Naive thymus-derived CD8-positive, alpha-beta T cell (primary cell): ENCODE measurements at places on chromosomes 3 and 15.

DNA sequence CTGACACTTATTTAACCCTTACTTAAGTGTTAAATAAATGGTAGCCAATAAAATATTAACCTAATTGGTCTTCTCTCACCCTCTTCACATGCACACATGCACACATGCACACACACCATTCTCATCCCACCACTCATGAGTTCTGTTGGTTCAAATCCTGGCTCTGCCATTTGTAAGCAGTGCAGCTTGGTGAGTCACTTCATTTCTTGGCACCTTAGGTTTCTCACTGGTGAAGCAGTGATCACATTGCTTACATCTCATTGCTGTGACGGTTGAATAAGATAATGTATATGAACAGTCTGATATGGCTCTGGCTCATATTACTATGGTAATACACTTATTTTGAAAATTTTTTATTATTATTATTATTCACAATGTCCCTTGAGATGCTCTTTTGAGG is 33.8 kb downstream of the RIOX2 start:
- H3K27ac ChIP-seq: peak overlapping the region; percentile 88
- H3K36me3 ChIP-seq: no peaks in the 10 kb centered on the region
- no peaks in the 10 kb centered on the region for H3K27me3 ChIP-seq
- DNase-seq: no peak

- no peak overlapping the region for H3K4me3 ChIP-seq
- no peak for DNase-seq
- H3K36me3 ChIP-seq: no peaks in the 10 kb centered on the region
- peaks cover 6% of the 10 kb centered on the region for H3K4me1 ChIP-seq
These were observed 33.8 kb upstream of the GYG1 start for GRCh38 chr3:148957586-148957985.

DNA sequence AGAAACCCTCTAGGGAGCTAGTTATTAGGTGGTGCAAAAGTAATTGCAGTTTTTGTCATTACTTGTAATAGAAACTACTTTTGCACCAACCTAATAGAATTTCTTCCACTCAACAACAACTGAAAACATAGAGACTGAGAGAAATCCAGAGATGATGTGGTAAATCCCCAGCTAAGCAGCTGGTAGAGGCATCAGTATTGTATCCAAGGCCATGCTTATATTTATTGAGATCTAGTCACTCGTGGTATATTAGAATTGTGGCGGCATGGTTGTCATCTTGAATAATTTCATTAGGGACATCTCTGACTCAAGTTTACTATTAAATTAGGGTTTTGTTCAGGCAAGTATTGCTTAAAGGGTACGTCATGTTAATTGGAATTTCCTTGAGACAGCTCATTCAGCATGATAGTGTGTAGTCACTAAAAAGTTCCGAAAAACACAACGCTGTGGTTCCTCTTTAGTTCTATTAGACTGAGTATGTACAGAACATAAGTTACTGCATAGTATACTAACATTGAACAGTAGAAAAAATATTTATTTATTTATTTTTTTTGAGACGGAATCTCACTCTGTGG is 35.3 kb downstream of the PAK2 start:
- DNase-seq: no peak
- H3K4me3 ChIP-seq: peak overlapping the region; percentile 7
- H3K36me3 ChIP-seq: peaks cover 32% of the 10 kb centered on the region
- no peak overlapping the region for H3K27ac ChIP-seq
- H3K4me1 ChIP-seq: peaks cover 40% of the 10 kb centered on the region

DNA sequence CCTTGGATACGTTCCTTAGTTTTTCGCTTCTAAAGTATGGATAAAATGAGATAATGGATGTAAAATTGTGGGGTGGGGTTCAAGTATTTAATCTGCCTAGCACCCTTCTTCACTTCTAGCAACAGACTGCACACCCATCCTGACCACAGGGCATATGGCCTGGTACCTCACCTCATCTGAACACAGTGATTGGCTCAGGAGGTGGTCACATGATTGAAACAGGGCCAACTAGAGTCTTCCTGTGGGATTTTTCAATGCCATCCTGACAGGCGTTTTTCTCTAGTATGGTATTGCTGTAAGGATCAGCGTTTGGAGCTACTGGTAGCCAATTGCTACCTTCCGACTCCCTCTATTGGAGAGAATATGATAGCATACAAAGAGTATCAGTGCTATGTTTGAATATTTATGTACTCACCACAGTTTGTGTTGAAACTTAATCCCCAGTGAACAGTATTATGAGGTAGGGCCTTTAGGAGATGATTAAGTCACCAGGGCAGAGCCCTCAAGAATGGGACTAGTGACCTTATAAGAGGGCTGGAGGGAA is 172.2 kb downstream of the PPM1L start:
- H3K36me3 ChIP-seq: no peaks in the 10 kb centered on the region
- no peaks in the 10 kb centered on the region for H3K4me1 ChIP-seq
- no peaks in the 10 kb centered on the region for H3K27me3 ChIP-seq
- DNase-seq: no peak

DNA sequence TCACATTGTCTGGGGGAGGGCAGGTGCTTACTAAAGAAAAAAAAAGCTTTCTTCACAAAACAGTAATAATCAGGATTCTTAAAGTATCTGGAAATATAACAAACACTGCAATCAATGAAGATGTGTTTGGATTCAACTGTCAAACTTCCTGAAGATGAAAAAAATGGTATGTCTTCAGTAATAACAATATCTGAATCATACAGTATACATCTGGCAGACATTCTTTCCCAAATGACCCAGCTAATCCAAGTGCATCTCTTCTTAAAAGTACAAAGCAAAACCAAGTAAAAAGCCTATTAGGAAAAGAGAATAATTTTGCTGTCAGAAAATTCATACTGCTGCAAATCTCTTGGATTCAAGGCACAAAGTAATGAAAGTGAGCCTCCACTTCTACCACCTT is 145.0 kb upstream of the MCTP2 start:
- no peaks in the 10 kb centered on the region for H3K36me3 ChIP-seq
- H3K27me3 ChIP-seq: peaks cover 6% of the 10 kb centered on the region
- H3K27ac ChIP-seq: no peak overlapping the region
- H3K4me1 ChIP-seq: peaks cover 1% of the 10 kb centered on the region
- DNase-seq: no peak
- H3K4me3 ChIP-seq: no peak overlapping the region

- peaks cover 18% of the 10 kb centered on the region for H3K4me1 ChIP-seq
- no peak overlapping the region for H3K4me3 ChIP-seq
- no peak overlapping the region for H3K27ac ChIP-seq
- H3K36me3 ChIP-seq: peaks cover 5% of the 10 kb centered on the region
These were observed 21.3 kb downstream of the TRANK1 start for GRCh38 chr3:36923523-36923943.

GRCh38 chr3:144482876-144483275 is 511.3 kb downstream of the DIPK2A start:
- H3K27ac ChIP-seq: no peak overlapping the region
- H3K36me3 ChIP-seq: no peaks in the 10 kb centered on the region
- no peak overlapping the region for H3K4me3 ChIP-seq
- no peak for DNase-seq
- H3K27me3 ChIP-seq: no peaks in the 10 kb centered on the region
- H3K4me1 ChIP-seq: no peaks in the 10 kb centered on the region

GRCh38 chr3:114168150-114168549 is 10.7 kb downstream of the DRD3 start:
- no peak overlapping the region for H3K4me3 ChIP-seq
- H3K27me3 ChIP-seq: no peaks in the 10 kb centered on the region
- H3K36me3 ChIP-seq: no peaks in the 10 kb centered on the region

- no peak for DNase-seq
- no peaks in the 10 kb centered on the region for H3K27me3 ChIP-seq
- no peak overlapping the region for H3K27ac ChIP-seq
- H3K36me3 ChIP-seq: no peaks in the 10 kb centered on the region
These were observed 479.9 kb downstream of the GRM7 start for GRCh38 chr3:7340795-7341194.

DNA sequence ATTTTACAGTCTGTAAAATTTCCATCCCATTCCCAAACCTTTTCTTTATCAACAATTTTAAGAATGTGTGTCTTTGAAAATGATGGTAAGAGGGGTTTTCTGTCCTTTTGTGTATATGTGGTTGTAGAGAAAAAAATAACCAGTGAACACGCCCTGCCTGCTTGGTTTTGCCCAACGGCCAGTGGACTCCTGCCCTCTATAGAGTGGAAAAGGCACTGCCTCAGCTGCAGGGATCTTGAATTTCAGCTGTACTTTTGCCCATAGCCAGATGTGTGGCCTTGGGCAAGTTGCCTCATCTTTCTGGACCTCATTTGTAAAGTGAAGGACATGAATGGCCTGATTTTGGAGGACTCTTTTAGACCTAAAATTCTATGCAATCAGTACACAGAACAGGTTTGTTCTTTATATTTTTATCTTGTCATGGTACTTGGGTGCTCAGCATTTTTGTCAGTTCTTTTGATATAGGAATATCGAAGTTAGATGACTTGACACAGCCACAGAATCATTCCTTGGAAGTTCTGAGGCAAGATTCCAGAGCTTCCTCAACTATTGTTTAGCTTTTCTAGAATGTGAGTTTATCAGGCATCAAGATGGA is 81.0 kb downstream of the CLDN11 start:
- H3K36me3 ChIP-seq: no peaks in the 10 kb centered on the region
- H3K4me3 ChIP-seq: no peak overlapping the region
- DNase-seq: no peak

DNA sequence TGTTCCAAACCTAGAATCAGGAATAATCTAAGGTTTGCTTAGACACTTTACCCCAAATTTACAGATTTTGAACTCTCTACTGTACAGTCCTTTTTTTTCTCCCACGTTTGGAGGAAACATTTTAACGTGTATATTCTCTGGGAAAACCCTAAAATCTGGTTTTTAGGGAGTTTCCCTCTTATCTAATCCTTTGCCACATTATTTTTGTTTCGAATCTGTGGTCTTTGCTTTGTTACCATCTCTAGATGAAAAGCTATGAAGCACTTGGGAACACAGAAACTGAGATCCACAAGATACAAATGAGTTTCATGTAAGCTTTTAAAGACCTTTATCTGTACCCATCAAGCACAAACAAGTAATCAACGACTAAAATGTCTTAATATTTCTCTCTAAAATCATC is 41.3 kb downstream of the PLD1 start:
- no peak for DNase-seq
- peaks cover 9% of the 10 kb centered on the region for H3K27me3 ChIP-seq
- no peak overlapping the region for H3K27ac ChIP-seq
- H3K4me1 ChIP-seq: no peaks in the 10 kb centered on the region
- no peaks in the 10 kb centered on the region for H3K36me3 ChIP-seq
- no peak overlapping the region for H3K4me3 ChIP-seq

DNA sequence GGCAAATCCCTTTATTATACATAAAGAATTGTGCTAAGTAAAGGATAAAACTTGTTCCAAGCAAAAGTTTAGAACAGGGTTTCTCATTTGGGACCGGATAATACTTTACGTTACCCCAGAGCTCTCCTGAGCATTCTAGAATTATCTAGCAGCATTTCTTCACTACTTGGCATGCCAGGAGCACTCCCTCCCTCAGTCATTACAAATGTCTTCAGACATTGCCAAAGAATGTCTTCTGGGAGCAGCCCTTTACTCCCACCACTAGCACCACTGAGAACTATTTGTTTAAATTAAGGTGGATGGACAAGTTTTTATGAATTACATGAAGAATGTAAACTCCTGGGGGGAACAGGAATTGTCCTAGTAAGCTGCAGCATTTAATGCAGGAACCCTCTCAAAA is 516.4 kb downstream of the GBE1 start:
- no peak overlapping the region for H3K27ac ChIP-seq
- no peaks in the 10 kb centered on the region for H3K27me3 ChIP-seq
- no peak for DNase-seq

GRCh38 chr15:63487076-63487757 is 17.2 kb upstream of the USP3 start:
- H3K27ac ChIP-seq: peak overlapping the region; percentile 84
- H3K4me3 ChIP-seq: peak overlapping the region; percentile 68
- DNase-seq: peak; percentile 87
- H3K4me1 ChIP-seq: peaks cover 20% of the 10 kb centered on the region

DNA sequence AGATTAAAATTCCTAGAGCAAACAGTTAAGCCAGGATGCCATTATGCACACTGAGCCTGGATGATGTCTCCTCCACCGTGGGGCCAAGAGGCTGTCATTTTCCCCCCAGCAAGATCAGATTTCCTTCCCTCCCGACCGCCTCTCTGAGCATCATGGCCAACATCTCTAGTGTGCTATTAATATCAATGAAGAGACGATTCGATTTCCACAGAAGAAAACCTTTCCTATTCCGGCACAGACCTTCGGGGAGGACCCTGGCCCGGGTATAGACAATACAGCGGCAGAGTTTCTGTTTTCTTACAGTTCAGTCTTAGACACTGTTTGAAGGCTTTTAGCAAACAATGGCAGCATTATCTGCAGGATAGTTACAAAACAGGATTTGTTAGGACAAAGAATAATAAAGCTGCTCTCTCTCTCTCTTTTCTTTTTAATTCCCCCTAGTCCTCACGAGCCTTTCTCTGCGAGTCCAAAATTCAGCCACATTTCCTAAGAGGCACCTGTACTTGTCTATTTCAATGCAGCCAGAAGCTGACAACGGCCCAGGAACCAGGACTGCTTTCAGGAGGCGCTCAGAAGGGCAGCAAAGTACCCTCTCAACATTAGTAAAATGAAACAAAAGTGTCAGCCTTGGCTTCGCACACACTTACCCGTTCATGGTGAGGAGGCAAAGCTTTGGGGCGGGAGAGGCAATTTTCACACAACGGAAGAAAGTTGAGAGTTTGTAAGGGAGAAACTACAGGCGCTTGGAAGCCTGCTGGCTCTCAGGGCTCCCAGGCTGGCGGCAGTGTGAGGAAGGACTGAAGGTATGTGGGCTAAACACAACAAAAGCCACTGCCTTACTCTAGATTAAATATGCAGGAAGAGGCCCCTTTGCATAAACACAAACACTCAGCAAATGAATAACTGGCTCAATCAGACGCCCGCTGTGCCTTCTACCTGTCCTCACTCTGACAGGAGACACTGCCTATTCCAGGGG is 278.0 kb downstream of the FOXP1 start:
- H3K36me3 ChIP-seq: peaks cover 14% of the 10 kb centered on the region
- peak overlapping the region; percentile 98 for H3K4me3 ChIP-seq
- no peaks in the 10 kb centered on the region for H3K27me3 ChIP-seq
- no peak for DNase-seq

DNA sequence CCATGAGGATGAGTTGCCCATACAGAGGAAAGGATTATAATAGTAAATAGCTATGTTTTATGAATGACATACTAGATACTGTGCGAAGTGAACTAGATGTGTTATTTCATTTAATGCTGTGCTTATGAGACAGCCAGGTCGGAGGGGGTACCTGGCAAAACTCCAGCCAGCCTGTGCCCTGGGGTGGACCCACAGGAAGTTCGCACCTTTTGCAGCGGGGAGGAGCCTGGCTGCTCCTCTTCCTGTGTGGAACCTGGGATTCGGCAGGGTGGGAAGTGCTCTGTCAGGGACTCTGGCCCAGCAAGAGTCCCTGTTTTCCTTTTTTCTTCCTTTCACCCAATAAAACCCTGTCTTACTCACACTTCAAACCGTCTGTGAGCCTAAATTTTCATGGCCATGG is 452.2 kb downstream of the IL5RA start:
- no peak overlapping the region for H3K4me3 ChIP-seq
- DNase-seq: no peak
- H3K36me3 ChIP-seq: no peaks in the 10 kb centered on the region
- H3K27me3 ChIP-seq: peaks cover 1% of the 10 kb centered on the region
- H3K4me1 ChIP-seq: no peaks in the 10 kb centered on the region
